ENCODE measurements at places on chromosomes 12 and 14.
A peak's percentile ranks its signal among the peaks of the same experiment; 100 is the strongest.

GRCh38 chr12:86387591-86388145 is 131.5 kb upstream of the MGAT4C start:
- no peak for DNase-seq

- no peak for DNase-seq
These were observed 14.0 kb downstream of the CPM start for GRCh38 chr12:68918960-68919359.

DNA sequence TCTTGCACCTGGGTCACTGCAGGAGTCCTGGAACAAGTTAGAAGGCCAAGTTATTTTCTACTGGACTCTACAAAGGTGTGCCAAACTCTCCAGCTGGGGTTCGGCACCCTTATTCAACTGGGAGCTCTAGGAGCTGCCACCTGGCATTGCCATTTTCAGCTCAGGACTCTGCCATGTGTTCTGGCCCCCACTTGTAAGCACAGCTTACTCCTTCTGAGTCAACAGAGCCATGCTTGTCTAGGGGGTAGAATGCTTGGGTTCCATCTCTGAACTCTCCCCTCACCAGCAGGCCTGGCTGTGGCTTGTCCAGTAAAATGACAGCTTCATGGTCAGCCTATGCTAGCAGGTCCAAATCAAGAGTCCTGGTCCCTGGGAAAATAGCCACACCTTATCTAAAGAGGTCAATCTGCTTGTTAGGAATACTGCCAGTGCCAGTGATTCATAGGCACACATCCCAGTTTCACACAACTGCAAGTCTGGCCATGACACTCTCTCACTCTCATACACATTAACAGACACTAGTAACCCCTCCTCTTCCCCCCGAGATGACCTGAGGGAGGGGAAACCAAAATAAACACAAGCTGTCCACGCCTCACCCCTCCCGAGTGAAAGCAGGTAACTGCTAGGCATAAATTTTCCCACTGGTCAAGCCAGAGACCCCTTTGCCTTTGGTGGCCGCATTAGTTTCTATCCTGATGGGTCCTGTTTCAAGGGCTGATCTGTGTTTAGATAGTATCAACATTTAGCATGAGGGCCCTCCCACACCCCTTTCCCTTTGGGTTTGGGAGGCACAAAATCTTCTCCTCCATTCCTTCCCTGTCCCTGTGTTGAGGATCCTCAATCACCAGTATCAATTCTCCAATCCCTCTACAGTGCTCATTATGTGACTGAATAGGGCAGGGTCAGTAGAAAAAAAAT is 182.3 kb upstream of the GZMB start:
- DNase-seq: no peak

DNA sequence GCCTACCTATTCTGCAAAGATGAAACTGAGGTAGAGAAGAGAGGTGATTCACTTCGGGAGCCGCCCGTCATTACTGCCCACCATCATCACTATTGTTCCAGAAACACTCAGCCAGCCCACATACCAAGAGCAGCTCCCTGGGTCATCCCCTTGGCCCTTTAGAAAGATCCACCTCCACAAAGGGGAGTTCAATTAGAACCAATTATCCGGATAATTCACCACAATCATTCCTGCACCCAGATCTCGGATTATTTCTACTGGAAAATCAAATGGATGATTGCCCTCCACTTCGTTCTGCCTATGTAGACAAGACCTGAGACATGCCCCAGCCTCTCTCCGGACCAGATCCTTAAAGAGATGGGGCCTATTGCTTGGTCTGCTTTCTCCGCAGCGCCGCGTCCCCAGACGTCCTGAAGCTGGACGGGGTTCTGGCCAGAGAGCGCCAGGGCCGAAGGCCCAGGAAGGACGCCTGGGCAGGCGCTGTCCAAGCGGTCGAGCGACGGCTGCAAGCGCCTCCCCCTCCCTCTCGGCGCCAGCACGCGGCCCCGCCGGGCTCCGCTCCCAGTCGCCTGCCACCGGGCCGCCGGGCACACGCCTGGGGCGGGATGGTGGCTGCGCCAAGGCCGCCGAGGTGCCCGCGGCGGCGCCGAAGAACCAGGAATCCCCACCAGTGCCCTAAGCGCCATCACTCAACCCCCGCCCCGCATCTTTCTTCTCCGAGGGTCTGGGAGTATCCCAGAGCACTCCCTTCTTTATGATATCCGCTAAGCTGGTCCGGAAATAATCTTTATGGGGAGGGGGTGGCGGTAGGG is 1.3 kb upstream of the ASCL1 start:
- no peak for DNase-seq

DNA sequence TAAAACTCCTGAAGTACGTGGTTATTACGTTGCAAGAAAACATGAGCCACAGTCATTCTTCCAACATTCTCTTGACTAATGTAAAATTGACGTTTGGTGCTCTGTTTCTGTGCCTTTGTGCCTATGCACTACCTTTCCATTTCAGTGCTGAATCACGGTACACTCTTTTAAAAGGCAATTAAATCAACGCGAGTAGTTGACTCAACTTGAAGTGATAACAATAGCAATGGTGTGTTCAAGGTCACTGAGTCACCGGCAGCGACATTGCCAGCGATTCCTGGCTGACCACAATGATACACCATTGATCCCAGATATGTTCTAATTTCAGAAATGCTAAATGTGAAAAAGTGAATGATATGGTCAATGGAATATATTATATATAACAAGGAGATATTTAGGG is 17.8 kb downstream of the AK7 start:
- DNase-seq: no peak

DNA sequence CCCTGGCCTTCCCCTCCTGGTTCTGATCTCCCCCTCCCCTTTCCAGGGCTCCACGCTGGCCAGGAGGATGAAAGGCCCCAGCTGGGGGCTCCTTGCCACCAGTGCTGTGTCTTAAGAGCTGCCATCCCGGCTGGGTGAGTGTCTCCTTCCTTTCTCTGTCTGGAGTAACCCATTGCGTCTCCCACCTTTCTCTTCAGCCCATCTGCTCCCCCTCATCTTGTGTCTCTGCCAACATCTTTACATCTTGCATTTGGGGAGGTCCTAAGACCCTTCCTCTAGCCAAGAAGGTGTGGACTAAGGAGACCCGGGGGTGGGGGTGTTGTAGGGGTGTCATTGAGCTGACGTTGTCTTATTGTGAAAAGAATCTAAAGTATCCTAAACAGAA is 505 bp downstream of the BCL2L2 start:
- DNase-seq: no peak

DNA sequence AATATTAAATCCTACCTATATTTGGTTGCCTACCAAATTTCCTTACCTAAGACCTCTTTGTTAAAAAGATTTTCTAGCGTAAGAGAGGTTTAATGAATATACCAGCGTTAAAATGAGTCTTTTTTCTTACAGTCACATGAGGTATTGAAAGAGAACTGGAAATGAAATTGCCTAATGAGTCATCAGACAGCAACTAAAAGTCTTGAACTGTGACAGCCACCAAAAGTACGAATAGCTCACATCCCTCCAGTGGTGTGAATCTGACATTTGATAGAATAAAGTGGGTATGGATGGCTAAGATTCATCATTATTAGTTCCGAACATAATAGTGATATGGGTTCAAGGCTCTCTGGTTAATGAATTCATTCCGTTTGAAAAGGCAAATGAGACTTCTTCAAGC is 1297.3 kb downstream of the AACS start:
- no peak for DNase-seq

GRCh38 chr12:41206298-41206697 is 18.2 kb downstream of the PDZRN4 start:
- DNase-seq: no peak

- no peak for DNase-seq
These were observed 5.7 kb upstream of the SLC41A2 start for GRCh38 chr12:104963757-104964156.

DNA sequence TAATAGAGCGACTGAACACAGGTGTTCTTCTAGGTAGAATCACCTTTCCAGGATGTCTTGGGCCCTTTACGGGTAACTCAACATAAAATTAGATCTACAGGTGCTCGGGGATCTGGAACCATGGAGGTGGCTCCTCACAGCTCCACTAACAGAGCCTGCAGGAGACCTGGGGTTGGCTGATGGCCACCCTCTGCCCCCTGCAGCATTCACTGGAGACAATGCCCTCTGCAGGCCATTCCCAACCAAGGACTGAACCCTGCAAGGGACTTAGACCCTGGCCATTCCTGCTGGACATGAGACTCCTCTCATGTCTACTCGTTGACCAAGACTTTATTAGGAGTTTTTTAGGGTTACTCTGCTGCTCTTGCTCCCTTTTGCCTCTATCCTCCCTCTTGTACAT is 58.5 kb upstream of the PPP4R3A start:
- DNase-seq: no peak

DNA sequence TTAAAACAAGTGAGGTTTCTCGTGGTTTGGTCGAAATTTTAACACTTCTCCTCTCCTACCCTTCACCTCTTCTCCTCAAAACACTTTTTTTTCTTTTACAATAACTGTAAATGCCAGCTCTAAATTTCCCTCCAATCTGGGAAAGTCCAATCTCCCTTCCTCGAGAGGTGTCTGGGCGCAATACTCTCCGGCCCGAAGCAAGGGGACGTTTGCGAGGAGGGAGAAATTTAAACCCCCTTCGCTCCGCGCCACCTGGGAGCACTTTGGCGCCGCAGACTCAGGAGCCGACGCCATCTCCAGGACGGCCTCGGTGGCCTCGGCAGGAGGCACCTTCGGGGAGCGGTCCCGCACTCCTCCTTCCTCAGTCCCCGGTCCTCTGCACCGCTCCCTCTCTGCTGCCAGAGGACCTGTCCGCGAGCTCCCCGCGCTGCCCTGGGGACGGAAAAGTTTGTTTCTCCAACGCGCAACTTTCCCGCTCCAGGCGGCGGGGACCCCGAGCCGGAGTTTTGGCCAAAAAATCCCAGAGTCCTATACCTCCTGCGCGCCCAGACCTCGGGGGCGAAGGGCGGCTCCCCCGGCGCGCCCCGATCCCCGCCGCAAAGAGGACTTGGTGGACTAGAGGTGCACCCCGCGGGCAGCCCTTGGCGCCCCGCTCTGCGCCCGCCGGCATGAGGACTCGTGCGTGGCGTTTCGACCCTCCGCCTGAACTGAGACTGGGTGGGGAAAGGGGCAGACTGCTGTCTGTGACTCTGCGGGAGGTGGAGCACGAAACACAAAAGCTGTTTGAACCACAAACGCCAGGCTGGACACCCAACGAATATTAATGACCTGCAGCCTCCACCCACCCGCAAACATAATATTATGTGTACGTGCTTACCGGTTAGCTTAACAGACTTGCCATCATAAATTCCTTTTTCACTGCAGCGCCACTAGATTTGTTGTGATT is 95.2 kb upstream of the HMGA2 start:
- DNase-seq: no peak

DNA sequence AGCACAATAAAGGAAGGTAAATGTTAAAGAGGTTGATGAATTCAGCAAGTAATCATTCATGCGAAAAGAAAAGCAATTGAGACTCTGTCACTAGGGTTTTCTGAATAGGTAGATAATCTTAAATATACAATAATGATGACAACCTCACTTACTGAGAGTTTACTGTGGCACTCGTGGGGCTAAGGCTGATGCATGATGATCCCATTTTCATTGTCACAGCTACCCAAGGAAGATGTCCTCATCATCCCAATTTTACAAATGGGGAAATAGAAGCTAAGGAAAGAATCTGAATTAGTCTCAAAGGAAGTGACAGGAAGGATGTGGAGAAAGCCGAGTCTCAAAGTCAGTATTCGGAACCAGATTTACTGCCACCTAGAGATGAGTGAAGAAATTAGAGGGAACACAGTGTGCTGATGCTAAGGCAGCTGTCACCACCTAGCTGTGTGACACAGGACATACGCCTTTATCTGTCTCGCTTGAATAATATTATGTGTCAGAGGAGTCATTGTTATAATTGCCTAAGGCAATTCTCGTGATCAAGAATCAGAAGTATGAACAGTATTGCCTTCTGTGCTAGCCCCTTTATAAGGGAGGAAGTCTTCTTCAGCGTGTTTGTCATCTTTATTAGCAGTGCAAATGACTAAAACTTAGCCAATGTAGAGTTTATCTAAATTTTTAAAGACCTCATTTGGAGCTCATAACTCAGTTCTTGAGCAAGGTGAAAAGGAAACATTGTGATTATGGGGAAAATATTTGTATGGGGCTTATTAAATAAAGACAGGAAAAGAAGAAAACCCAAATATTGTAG is 63.2 kb downstream of the ERGIC2 start:
- DNase-seq: peak; percentile 79

DNA sequence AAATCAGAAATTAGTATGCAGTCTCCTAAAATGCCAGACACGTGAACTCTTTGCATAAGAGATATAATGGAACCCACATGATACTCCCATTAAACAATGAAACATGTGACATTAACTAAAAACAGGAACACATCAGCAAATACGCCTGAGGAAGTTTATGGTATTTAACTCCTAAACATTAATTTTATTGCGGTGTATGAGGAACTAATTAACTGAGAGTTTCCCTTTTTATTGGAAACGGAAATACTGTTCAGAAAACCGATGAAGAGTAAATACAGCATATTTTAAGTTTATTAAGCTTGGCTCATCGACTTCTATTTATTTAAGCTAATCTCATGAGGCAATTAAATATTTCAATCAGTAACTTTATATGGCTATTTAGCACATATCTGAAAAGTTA is 290.3 kb downstream of the SOX5 start:
- DNase-seq: no peak

GRCh38 chr14:103641161-103641560 is 12.2 kb downstream of the KLC1 start:
- no peak for DNase-seq

GRCh38 chr14:63383776-63384367 is 65.1 kb upstream of the GPHB5 start:
- DNase-seq: no peak

DNA sequence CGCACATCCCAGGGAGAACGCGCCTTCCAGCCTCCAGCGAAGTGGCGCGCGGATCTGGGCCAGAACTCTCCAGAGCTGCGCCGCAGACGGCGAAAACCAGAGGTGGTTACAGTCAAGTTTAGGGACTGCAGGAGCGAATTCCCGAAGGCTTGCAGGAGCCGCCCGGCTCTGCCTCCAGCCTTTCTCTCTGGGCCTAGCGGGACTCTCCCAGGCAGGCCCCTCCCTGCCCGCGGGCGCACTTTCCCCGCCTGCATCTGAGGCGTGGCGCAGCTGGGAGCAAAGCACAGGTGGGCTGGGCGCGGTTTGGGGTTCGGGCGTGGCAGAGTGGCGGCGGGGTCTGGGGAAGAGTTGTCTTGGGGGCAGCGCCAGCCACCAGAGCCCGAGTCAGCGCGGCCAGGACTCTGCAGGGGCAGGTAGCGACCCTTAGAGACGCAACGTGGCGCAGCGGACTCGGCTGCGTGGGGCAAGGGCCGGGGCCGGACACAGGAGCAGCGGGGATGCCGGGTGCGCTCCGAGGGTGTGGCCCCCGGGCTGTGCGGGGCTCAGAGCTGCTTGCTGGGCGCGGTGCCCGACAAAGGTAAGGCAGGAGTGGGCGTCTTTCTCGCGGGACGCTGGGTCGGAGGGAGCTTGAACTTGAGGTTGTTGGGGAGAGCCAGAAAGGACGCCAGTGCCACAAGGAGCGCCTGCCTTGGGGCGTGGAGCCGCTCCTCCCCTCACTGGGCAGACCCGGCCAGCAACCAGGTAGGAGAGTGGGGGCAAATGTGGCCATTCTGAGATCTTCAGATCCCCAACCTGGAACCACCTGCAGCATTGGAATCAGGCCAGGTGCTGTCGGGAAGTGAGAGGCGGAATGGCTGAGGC is 1126.0 kb downstream of the AACS start:
- DNase-seq: no peak

Data from PC-9 (cell line).